ENCODE measurements at places on chromosomes 7 and 10.
A peak's percentile ranks its signal among the peaks of the same experiment; 100 is the strongest.

DNA sequence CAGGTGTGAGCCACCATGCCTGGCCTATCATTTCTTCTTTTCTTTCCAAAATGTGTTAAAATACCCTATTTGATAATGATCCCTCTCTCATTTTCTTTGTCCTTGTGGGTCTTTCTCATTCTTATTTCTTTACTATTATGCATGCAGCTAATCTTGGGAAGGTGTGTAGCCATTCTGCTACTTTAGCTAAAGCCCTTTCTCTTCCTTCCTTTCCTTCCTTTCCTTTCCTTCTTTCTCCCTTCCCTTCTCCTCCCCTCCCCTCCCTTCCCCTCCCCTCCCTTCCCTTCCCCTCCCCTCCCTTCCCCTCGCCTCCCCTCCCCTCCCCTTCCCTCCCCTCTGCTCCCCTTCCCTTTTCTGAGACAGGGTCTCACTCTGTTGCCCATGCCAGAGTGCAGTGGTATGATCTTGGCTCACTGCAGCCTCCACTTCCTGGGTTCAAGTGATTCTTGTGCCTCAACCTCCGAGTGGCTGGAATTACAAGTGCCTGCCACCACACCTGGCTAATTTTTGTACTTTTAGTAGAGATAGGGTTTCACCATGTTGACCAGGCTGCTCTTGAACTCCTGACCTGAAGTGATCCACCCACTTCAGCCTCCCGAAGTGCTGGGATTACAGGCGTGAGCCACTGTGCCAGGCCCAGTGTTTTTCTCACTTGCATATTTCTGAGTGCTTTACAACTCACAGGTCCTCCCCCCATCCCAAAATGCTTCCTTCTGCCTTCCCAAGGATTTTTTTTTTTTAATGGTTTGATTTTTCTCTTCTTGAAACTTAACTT lies 42.3 kb downstream of the HIP1 start:
- no peak for DNase-seq

GRCh38 chr7:22174574-22174953 lies 182.4 kb downstream of the RAPGEF5 start:
- DNase-seq, result no peak

- DNase-seq, result no peak
These were observed 582 bp downstream of the STEAP2 start for GRCh38 chr7:90212149-90212495.

DNA sequence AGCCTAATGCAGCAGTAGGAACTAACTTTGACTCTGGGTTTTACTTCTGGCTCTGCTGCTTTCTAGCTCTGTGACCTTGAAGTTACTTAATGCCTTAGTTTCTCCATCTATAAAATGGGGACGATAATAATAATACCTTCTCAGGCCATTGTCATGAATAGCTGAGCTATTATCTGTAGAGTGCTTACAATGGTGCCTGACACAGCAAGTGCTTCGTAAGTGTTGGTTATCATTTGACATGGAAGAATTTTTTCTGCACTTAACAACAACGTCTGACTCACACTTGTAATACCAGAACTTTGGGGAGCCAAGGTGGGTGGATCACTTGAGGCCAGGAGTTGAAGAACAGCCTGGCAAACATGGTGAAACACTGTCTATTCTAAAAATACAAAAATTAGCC lies 140.5 kb downstream of the ARL4A start:
- DNase-seq, result no peak

GRCh38 chr7:151059367-151060112 lies at the start of gene SLC4A2:
Gene SLC4A2 (plus strand): TSS chr7:151059589. CDS start chr7:151061988, 2,399 bp downstream.
- DNase-seq, result peak; percentile 96

GRCh38 chr7:727104-727805 lies at the start of gene PRKAR1B:
Gene PRKAR1B (minus strand): TSS chr7:727281. CDS start chr7:711505, 15,776 bp downstream.
- no peak for DNase-seq

GRCh38 chr7:82273886-82274285 lies 169.7 kb downstream of the CACNA2D1 start:
- DNase-seq, result no peak

Data from esophagus muscularis mucosa (tissue), 4 donors.